ENCODE measurements at places on chromosomes 2 and 18.

GRCh38 chr2:65092791-65093190 is 36.6 kb downstream of the CEP68 start:
- H3K27me3 ChIP-seq = no peaks in the 10 kb centered on the region
- DNase-seq = no peak
- peaks cover 48% of the 10 kb centered on the region for H3K36me3 ChIP-seq
- H3K4me1 ChIP-seq = peaks cover 29% of the 10 kb centered on the region
- peak overlapping the region; percentile 74 for H3K27ac ChIP-seq

GRCh38 chr2:194491409-194492115 is 1165.5 kb upstream of the SLC39A10 start:
- no peaks in the 10 kb centered on the region for H3K4me1 ChIP-seq
- no peak for DNase-seq
- no peak overlapping the region for H3K4me3 ChIP-seq
- H3K27ac ChIP-seq = no peak overlapping the region
- no peaks in the 10 kb centered on the region for H3K36me3 ChIP-seq
- H3K27me3 ChIP-seq = no peaks in the 10 kb centered on the region

DNA sequence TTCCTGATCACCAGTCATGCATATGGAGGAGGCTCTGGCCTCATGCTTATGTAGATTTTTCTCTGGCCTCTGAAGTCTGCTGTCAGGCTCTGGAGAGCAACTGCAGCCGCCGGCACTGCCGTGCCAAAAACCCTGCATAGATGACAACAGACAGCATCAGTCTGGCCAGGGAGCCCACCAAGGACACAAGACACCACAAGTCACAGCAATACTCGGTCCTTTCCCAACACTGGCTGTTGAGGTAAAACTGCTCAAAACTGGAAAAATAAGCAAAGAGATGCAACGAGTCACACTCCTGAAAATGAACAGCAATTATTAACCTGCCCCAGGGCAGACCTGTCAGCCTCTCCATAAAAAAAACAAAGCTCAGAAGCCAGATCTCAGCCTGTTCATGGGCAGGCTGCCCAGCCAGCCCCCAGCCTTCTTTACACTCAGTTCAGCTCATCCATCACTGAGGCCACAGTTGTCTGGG is 186.0 kb upstream of the RAB6C start:
- H3K36me3 ChIP-seq = no peaks in the 10 kb centered on the region
- no peak for DNase-seq
- peaks cover 3% of the 10 kb centered on the region for H3K27me3 ChIP-seq

GRCh38 chr2:191950132-191950874 is 103.4 kb upstream of the CAVIN2 start:
- H3K27me3 ChIP-seq = peaks cover 3% of the 10 kb centered on the region
- DNase-seq = no peak
- no peak overlapping the region for H3K4me3 ChIP-seq
- H3K27ac ChIP-seq = no peak overlapping the region
- no peaks in the 10 kb centered on the region for H3K4me1 ChIP-seq

DNA sequence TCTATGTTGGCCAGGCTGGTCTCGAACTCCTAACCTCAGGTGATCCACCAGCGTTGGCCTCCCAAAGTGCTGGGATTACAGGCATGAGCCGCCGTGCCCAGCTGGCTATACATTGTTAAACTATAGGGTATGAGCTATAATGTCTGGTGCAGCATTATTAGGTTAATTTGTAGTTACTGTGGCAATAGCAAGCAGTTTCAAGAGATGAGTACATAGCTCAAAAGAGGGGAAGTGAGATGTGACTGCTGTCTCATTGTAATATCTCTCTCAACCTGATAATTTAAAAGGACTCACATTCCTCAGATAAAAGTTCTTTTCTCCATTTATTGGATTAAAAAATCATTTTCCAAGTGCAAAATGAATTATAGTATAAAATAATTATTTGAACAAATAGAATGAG is 116.4 kb downstream of the INO80D start:
- H3K4me3 ChIP-seq = no peak overlapping the region
- H3K27me3 ChIP-seq = peaks cover 6% of the 10 kb centered on the region
- no peak for DNase-seq
- H3K36me3 ChIP-seq = no peaks in the 10 kb centered on the region
- H3K27ac ChIP-seq = no peak overlapping the region
- no peaks in the 10 kb centered on the region for H3K4me1 ChIP-seq

DNA sequence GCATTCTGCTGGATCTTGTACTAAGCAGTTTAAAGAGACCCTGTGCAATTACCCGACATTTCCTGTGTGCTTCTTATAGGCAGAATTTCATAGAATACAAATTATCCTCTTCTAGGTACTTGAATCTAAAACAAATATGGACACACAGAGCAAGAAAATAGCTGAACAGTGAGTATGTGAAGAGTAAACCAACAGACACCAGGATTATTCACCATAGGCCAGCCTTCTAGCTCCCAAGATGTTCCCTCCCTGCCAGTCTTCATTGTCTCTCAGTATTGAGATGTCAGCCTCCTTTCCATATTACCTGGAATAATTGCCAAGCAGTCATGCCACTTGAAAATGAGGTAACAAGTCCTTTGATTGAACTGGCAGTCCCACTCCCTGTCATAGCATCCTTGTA is 187.1 kb downstream of the PTPRM start:
- H3K27ac ChIP-seq = no peak overlapping the region
- H3K36me3 ChIP-seq = no peaks in the 10 kb centered on the region
- no peak for DNase-seq
- no peak overlapping the region for H3K4me3 ChIP-seq

- no peak overlapping the region for H3K27ac ChIP-seq
- no peaks in the 10 kb centered on the region for H3K36me3 ChIP-seq
- peaks cover 2% of the 10 kb centered on the region for H3K27me3 ChIP-seq
These were observed 112.1 kb downstream of the LTBP1 start for GRCh38 chr2:33058716-33059470.

GRCh38 chr2:134819334-134819733 is 19.1 kb upstream of the ACMSD start:
- peaks cover 6% of the 10 kb centered on the region for H3K27me3 ChIP-seq
- no peaks in the 10 kb centered on the region for H3K4me1 ChIP-seq
- no peak for DNase-seq

DNA sequence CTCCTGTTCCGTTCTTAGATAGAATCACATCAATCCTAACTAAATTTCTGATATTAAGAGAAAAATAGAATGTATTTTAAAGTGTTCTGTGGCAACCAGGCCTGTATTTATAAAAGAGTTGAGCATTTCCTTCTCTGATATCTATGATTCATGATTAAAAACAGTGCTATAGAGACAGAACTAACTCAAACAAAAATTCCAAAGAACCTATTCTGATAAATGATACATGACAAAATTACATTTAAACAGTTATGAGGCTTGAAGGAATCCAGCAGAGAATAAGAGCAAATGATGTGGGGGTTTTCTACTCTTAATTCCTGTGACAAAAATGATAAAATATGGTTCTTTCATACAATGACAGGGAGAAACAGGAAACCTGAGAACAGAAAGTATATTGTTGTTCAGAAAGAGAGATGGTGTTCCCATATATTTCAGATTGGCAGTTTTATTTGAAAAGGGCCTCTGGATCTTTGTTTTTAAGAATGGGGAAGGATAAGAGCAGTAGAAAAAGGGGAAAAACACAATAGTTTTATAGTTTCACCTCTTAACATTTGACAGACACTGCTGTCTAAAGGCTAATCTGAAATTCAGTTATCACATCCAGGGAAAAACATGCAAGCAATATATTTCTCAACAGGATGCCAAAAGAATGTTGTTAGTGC is 944.3 kb downstream of the LRP1B start:
- no peaks in the 10 kb centered on the region for H3K4me1 ChIP-seq
- H3K27me3 ChIP-seq = no peaks in the 10 kb centered on the region
- DNase-seq = no peak
- no peak overlapping the region for H3K27ac ChIP-seq

GRCh38 chr2:20797096-20797495 is 25.8 kb downstream of the LDAH start:
- peaks cover 68% of the 10 kb centered on the region for H3K36me3 ChIP-seq
- no peaks in the 10 kb centered on the region for H3K27me3 ChIP-seq
- DNase-seq = no peak
- H3K27ac ChIP-seq = no peak overlapping the region

DNA sequence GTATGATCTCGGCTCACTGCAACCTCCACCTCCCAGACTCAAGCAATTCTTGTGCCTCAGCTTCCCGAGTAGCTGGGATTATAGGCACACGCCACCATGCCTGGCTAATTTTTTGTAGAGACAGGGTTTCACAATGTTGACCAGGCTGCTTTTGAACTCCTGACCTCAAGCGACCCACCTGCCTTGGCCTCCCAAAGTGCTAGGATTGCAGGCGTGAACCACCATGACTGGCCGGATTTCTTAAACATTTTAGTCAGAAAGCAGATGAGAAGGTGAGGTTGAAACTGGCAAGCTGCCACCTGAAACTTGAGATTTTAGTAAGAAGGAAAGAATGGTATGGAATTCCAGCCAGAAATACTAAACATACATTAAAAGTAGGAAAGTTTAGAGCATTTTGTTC is 31.9 kb downstream of the KLHL23 start:
- peaks cover 1% of the 10 kb centered on the region for H3K36me3 ChIP-seq
- no peak overlapping the region for H3K27ac ChIP-seq
- H3K4me3 ChIP-seq = no peak overlapping the region
- peaks cover 19% of the 10 kb centered on the region for H3K27me3 ChIP-seq

- no peak overlapping the region for H3K4me3 ChIP-seq
- H3K4me1 ChIP-seq = no peaks in the 10 kb centered on the region
These were observed 976.2 kb upstream of the CDH2 start for GRCh38 chr18:29153091-29153490.

- peak overlapping the region; percentile 99 for H3K4me3 ChIP-seq
These were observed 2.1 kb downstream of the MBP start for GRCh38 chr18:77130229-77131099.

GRCh38 chr2:176025932-176026331 is 23.9 kb upstream of the LNPK start:
- no peak for DNase-seq
- H3K4me1 ChIP-seq = no peaks in the 10 kb centered on the region
- no peak overlapping the region for H3K4me3 ChIP-seq
- H3K27me3 ChIP-seq = peaks cover 24% of the 10 kb centered on the region

- H3K4me1 ChIP-seq = no peaks in the 10 kb centered on the region
- no peak overlapping the region for H3K27ac ChIP-seq
- DNase-seq = no peak
- no peak overlapping the region for H3K4me3 ChIP-seq
- no peaks in the 10 kb centered on the region for H3K36me3 ChIP-seq
- H3K27me3 ChIP-seq = no peaks in the 10 kb centered on the region
These were observed 314.3 kb upstream of the COL3A1 start for GRCh38 chr2:188659656-188660406.

- no peak overlapping the region for H3K27ac ChIP-seq
- DNase-seq = no peak
- peaks cover 11% of the 10 kb centered on the region for H3K36me3 ChIP-seq
- H3K4me3 ChIP-seq = no peak overlapping the region
These were observed 132.4 kb downstream of the MGAT5 start for GRCh38 chr2:134386310-134386709.

DNA sequence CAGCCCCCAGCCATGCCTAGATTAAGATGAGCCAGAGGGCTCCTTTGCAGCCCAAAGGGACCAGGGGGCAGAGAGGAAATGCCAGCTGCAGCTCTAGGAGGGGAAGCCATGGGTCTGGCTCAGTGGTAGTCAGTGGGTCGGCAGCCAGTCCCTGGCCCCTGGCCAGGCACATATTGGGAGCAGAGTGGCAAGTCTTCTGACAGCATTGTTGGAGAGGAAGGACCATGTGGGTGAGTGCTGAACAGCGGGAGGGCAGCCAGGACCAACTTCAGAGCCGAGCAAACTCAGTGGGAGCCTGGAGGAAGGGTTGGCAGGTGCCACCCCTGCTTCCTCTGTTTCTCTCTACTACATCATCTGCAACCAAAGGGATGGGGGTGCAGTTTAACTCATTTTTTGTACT is 140.5 kb upstream of the PELI1 start:
- H3K4me3 ChIP-seq = no peak overlapping the region
- H3K27ac ChIP-seq = no peak overlapping the region
- DNase-seq = no peak
- no peaks in the 10 kb centered on the region for H3K4me1 ChIP-seq
- H3K36me3 ChIP-seq = no peaks in the 10 kb centered on the region

DNA sequence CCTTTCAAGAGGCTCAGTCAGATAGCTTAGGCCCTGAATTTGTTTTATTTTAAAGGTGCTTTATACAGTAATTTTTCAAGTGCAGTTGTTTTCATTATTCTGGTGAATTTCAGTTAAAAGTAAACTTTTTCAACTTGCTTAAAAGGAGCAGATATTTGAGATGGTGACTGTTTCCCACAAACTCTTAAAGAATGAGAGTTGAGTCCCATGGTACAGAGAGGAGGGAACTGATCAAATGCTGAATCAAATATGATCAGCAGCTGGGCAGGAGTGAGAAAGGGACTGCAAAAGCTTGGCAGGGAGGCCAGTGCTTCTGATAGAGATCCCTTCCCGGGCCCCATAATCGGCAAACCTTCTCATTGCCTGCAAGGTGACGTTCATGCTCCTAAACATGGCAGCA is 91.2 kb downstream of the KCNS3 start:
- H3K4me1 ChIP-seq = no peaks in the 10 kb centered on the region
- no peak overlapping the region for H3K4me3 ChIP-seq
- peaks cover 2% of the 10 kb centered on the region for H3K27me3 ChIP-seq
- DNase-seq = no peak
- no peaks in the 10 kb centered on the region for H3K36me3 ChIP-seq

GRCh38 chr18:39191931-39192330 is 1626.3 kb upstream of the CELF4 start:
- H3K4me1 ChIP-seq = no peaks in the 10 kb centered on the region
- DNase-seq = no peak
- H3K4me3 ChIP-seq = no peak overlapping the region
- no peaks in the 10 kb centered on the region for H3K27me3 ChIP-seq

- DNase-seq = no peak
- peaks cover 8% of the 10 kb centered on the region for H3K36me3 ChIP-seq
- H3K27me3 ChIP-seq = no peaks in the 10 kb centered on the region
- no peak overlapping the region for H3K4me3 ChIP-seq
These were observed 214.1 kb downstream of the TWIST2 start for GRCh38 chr2:239061824-239062570.
